ENCODE measurements at places on chromosomes 1 and 21.

DNA sequence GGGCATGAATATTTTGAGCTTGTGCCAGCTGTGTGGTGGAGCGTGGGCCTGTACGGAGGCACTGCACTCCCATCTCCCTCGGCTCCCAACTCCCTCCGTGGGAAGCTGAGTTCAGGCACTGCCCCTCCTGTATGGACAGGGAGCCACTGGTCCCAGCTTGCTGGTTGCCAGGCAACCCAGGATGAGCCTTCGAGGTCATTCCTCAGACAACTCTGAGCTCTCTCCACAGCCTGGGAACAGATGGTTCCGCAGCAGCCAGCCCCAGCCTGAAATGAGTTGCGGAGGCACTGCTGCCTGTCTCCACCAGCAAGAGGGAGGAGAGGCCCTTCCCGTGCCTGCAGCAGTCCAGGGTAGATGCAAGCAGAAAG is 58.4 kb upstream of the TENT5B start:
- no peak for DNase-seq

DNA sequence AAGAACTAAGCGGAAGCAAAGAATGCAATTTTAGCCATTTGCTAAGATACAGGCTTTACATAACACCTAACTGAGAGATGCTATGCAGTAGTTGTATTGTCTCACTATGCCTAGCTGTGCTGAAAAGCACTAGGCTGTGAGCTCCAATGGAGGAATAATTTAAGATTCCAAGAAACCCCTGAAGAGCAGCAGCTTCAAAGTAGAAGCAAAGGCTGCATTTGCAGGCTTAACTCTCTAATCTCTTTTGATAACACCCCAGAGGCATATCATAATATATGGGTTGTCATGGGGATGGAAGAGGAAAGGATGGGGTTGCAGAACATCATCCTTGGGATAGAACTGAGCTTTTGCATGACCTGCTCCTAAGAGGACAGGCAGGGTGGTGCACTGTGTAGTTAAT is 102.0 kb downstream of the ERG start:
- DNase-seq, result no peak

GRCh38 chr1:4563586-4563985 is 90.8 kb upstream of the AJAP1 start:
- DNase-seq, result no peak

GRCh38 chr1:80282536-80282935 is 1276.0 kb upstream of the ADGRL4 start:
- no peak for DNase-seq

- DNase-seq, result no peak
These were observed 23.6 kb upstream of the ABCB10 start for GRCh38 chr1:229582011-229582694.

DNA sequence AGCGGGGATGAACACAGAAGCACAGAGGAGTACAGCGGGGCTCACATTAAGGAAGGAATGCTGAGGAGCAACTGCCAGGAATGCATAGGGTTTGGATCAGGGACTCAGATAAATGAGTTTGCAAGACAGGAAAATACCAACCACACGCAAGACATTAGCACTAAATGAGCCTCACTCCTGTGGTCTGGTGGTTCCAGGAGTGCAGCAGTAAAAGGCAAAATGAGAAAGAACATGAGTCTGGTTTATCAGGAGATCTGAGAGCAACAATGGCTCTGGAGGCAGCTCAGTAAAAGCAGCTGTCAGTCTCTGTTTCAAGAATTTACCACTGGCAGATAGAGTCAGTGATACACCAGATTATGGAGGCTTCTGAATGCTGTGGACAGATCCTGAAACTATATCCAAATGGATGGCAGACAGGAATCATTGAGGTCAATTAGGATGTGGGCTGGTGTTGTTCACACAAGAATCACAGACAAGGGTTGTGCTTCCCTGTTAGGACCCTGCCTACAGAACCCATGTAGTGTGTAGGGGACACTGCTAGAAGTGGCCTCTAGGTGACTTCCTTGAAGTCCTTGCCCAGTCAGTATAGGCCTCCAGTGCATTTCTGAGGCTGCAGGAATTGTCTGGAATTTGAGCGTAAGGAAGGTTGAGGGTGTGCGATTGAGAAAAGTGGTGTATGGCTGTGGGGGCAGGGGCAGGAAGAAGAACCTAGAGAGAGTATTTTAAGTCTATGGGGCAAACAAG is 50.3 kb downstream of the CASQ2 start:
- DNase-seq, result no peak

DNA sequence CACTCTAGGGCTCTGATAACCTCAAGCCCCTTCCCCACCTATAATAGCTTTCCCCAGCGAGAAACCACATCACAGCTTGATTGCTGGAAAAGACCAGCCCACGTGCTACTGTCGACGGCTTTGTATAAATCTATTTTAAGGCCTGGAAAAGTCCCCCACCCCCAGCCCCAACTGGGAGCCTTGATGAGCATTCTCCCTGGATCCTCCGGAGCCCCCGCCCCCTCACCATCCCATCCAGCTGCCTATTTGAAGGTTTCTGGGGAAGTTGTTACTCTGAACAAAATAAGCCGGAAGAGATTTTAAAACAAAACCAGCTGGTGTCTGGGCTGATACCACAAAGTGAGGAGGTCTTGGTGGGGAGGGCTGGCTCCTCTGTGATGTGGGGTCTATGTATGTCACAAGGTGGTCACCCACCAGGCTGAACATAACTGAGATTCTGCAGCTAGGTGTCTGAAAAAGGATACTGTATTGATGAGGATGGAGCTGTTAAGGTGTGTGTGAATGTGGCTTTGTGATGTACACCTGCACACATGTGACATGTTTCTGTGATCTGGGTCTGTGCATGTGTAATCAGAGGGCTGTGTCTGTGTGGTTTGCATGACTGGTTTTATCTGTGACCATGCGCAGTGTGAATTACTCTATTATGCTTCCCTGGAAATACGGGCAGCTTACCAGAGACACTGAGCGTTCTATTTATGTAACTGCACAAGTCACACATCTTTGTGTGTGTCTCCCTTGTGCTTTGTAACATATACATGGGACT is 25.0 kb downstream of the RIMS3 start:
- no peak for DNase-seq

- no peak for DNase-seq
These were observed 47.4 kb downstream of the OLIG1 start for GRCh38 chr21:33117101-33117888.

DNA sequence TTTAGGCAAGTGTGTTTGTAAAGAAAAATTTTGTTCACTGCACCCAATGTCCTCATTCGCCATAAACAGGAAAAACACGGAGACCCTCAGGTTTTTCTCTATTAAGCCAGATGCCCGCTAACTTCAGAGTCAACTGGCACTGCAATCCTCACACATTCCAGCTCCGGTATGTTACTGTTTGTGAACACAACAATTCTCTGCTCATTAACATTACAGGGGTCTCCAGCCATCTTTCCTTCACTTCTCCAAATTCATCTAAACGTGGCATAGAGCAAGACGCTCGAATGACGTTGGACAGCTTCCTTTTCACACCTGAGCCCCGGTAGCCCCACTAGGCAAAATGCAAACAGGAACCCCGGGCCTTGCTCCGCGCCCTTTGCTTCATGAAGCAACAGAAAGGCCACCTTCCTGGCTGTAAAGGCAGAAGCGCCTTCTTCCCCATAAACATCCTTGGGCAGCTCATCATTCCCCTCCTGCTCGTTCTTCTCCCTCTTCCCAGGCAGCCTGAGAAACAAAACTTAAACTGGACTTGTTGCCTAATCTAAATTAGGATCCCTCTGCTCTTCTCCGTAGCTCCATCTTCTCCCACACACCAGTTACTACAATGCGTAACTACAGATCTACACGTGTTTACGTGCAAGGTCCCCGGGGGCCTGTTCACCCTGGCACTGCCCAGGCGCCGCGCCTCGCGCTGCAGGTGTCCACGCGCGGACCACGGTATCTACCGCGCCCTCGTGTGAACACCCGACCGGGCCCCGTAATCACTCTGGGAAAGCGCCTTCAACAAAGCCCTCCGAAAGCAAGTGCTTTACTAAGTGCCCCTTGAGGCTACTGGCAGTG is 1.2 kb downstream of the LBR start:
- DNase-seq, result no peak

- no peak for DNase-seq
These were observed 8.8 kb downstream of the KCND3 start for GRCh38 chr1:111980686-111981085.

DNA sequence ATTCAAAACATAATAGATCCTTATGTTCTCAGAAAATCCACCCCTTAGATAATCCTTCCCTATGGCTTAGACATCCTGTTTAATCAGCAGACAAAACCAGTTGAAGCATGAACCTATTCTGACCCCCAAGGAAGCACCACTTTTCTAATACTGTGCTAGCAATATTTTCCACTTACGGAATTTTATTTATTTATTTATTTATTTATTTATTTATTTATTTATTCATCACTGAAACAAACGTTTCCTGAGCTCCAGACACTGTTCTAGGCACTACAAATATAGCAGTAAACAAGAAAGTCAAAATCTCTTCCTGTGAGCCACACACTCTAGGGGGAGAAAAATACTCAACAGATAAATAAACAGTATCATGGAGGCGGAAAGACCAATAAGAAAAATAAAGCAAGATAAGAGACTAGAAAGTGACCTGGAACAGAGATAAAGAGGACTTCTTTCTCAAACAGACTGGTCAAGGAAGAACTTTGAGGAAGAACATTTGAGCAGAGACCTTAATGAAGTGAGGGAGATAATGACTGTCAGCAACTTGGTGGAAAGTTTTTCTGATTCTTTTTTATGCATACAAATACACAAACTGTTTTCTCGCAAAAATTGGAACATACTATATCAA is 145.5 kb upstream of the POGK start:
- no peak for DNase-seq

DNA sequence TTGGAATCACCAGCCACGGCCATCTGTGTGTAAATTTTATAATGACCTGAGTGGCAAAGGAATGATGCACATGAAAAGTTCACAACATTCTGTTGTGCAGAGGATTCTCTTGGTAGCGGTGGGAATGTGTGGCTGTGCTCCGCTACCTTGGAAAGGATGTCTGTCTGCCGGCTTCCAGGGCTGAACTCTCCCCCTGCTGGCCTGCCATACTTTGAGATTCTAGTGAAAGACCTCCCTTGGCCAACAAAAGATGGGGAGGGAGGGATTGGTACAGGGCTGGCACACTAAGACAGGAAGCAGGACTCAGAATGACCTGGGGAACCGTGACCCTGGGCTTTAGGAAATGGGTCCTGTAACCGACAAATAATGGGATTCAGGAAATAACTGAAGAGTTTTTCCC is 194.5 kb upstream of the PLD5 start:
- no peak for DNase-seq

GRCh38 chr21:46119144-46119636 is 21.3 kb downstream of the COL6A2 start:
- no peak for DNase-seq

- DNase-seq, result peak; percentile 90
These were observed at the start of gene MAPKAPK2 for GRCh38 chr1:206684478-206685333. TSS of gene MAPKAPK2 (plus strand) at chr1:206684905. CDS start at chr1:206685230, 325 bp downstream.

GRCh38 chr1:214074477-214074876 is 86.7 kb downstream of the PROX1 start:
- no peak for DNase-seq

DNA sequence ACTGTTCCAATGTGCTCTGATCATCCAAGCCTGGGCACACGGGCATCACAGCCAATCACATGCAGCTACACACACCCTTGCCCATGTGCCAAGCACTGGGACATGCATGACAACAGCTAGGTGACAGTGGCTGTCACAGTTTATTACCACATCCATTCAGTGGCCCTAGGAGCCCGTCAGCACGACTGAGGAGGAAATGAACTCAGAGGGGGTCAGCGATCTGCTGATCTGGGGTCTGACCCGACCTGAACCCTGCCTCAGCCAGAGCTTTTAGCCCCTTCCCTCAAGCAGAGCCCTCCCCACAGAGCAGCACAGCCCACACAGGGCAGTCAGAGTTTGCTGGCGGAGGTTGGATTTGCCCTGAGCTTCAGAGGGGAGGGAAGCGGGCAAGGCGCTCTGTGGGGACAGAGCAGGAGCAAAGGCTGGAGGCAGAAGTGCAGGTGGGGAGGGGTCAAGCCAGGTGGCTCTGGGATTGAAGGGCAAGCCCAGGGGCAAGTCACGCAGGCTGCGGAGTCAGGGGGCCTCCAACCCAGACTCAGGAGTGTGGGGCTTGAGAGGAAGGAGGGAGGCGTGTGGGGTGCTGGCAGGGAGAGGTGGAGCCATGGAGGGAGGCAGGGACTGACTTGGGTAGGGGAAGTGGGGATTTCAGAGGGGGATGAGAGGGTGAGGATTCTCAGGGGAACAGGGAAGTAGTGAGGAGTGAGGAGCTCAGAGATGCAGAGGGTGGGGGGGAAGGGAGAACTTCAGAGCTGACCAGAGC is 10.4 kb downstream of the SH3BGRL3 start:
- DNase-seq, result no peak

GRCh38 chr21:32917362-32918135 is 108.2 kb upstream of the OLIG2 start:
- DNase-seq, result no peak

DNA sequence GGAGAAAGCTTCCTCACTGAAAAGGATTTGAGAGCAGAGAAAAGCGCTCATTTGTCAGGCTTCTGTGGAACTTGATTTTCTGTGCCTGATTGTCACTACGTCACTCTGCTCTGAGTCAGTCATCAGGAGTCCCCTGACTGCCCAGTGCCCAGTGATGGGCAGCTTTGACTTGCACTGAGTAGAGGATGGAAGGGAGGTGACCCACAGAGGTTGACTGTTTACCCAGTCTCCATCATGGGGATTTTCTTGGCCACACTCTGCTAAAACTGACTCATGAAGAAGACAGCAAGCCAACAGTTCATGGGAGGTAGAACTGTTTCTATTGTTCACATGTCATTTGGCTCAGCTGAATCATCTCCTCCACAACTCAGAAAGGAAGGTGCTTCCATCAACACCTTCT is 82.1 kb upstream of the DUSP10 start:
- no peak for DNase-seq

All from H54 (cell line).